ENCODE measurements at places on chromosomes 4 and X.

DNA sequence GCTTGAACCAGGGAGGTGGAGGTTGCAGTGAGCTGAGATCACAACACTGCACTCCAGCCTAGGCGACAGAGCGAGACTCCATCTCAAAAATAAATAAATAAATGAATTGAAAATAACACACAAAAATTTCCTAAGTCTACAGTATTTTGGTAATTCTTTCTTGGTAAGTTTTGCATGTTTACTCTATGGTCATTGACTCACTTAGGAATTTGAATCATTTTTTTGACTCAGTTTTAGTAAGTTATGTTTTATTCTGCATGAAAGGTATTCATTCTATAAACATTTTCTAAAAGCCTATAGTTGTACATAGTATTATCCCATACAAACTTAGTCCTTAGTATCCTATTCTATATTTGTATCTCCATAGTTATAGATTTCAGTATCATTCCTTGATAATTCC is 772.9 kb upstream of the SLIT2 start:
- no peak overlapping the region for H3K27ac ChIP-seq
- no peaks in the 10 kb centered on the region for H3K27me3 ChIP-seq
- no peaks in the 10 kb centered on the region for H3K4me1 ChIP-seq
- H3K36me3 ChIP-seq: no peaks in the 10 kb centered on the region

DNA sequence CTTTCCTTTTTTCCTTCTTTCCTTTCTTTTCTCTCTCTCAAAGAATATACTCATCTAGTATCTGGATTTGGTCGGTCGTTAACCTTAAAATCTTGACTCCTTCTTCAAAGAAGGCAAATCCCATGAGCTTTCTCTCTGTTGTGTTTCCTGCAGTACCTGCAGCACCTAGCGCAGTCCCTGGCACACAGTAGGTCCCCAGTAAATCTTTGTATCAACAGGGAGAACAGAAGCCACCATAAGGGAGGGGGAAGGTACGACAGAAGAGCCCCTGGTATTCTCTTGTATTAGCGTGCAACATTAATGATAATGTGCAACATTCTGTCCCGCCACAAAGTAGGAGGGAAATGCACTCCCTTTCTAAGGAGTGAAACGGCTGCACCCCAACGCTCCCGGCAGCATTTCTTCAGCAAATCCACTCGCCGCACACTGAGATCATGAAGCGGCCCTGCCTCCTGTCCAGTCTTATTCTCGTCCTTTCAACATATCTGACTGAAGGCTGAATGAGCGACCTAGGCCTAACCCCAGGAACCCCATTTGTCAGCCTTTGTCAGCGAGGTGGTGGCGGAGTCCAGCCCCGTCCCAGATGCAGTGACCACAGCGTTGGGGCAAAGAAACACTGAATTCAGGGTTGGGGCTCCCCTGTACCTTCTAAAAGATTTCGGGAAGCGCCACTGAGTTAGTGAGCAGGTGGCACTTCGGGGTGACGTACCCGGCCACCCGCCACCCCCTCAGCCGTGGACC is 133.7 kb downstream of the AMELX start:
- H3K27ac ChIP-seq: peak overlapping the region; percentile 49
- DNase-seq: peak; percentile 50
- no peaks in the 10 kb centered on the region for H3K36me3 ChIP-seq
- peaks cover 26% of the 10 kb centered on the region for H3K27me3 ChIP-seq

- no peak overlapping the region for H3K4me3 ChIP-seq
- H3K27ac ChIP-seq: no peak overlapping the region
- DNase-seq: peak; percentile 87
- no peaks in the 10 kb centered on the region for H3K4me1 ChIP-seq
- no peaks in the 10 kb centered on the region for H3K27me3 ChIP-seq
Observed at GRCh38 chr4:22739968-22740367, 47.2 kb downstream of the GBA3 start.

- H3K27me3 ChIP-seq: no peaks in the 10 kb centered on the region
- no peak overlapping the region for H3K4me3 ChIP-seq
- no peaks in the 10 kb centered on the region for H3K4me1 ChIP-seq
- no peak for DNase-seq
Observed at GRCh38 chr4:169231647-169232262, 39.0 kb downstream of the SH3RF1 start.

DNA sequence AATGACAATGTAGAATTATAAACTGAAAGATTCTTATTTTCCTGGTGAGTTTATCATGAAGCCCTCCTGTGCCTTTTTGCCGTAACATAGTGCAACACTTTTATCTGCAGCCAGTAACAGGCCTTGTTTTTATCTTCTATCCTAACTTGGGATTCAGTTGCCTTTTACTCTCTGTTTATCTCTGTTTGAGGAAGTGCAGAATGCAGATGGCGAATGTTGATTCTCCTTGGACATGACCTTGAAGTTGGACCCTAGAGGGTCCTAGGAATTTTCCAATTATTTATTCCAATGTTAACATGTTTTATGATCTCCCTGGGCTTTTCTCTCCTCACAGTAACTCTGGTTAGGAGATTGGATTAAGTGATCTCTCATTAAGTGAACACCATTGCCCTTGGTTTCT is 165.0 kb downstream of the FMR1NB start:
- no peak overlapping the region for H3K4me3 ChIP-seq
- no peaks in the 10 kb centered on the region for H3K27me3 ChIP-seq
- no peaks in the 10 kb centered on the region for H3K36me3 ChIP-seq
- no peak for DNase-seq

Measured in muscle of leg (tissue), 16 donors.